GM23338 (cell line): ENCODE measurements at places on chromosomes 16 and 17. TPM values are rescaled to one million over a fixed set of nuclear protein-coding genes. Genes with fewer than 3 reads are reported as not detected.

KRTAP4-1 gene
- total RNA-seq, result not detected in 2 replicates

- peak overlapping the region; percentile 94 for H3K27ac ChIP-seq
- peak; percentile 97 for DNase-seq
- H3K4me1 ChIP-seq, result peaks cover 53% of the 10 kb centered on the region
- H3K27me3 ChIP-seq, result peaks cover 14% of the 10 kb centered on the region; the same call in 1 of the 2 replicates
- no peaks in the 10 kb centered on the region; the same call in 1 of the 2 replicates for H3K36me3 ChIP-seq
Measured at GRCh38 chr17:57874434-57875289, 24.8 kb upstream of the MRPS23 start.

DNA sequence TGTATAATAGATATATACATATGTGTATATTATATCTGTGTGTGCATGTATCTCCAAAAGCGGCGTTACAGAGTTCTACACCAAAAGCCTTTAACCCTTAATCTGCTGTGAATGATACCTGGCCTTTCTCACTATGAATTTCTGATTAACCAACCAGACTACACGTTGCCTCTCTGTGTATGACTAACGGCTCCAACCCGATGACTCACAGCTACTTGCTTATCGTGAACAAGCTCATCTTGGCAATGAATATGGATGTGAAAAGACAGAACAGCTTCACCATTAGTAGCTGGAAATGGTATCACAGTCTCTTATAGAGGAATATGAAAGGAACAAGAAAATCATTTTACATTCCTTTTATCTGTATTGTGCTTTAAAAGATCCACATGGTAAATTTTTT lies 23.8 kb upstream of the ARHGAP44 start:
- no peaks in the 10 kb centered on the region for H3K27me3 ChIP-seq
- DNase-seq, result no peak
- no peaks in the 10 kb centered on the region for H3K4me1 ChIP-seq
- no peak overlapping the region for H3K27ac ChIP-seq
- H3K4me3 ChIP-seq, result no peak overlapping the region
- no peaks in the 10 kb centered on the region for H3K36me3 ChIP-seq

- H3K4me1 ChIP-seq, result peaks cover 13% of the 10 kb centered on the region; the same call in 1 of the 2 replicates
- H3K36me3 ChIP-seq, result no peaks in the 10 kb centered on the region
- H3K27ac ChIP-seq, result no peak overlapping the region
- no peaks in the 10 kb centered on the region for H3K27me3 ChIP-seq
- DNase-seq, result no peak
Measured at GRCh38 chr17:50100480-50100883, 5.3 kb downstream of the PDK2 start.

- H3K4me3 ChIP-seq, result 0 out of 2 replicates have a peak overlapping the region, but pooled peaks have one; percentile 22
- H3K27me3 ChIP-seq, result no peaks in the 10 kb centered on the region
- H3K36me3 ChIP-seq, result no peaks in the 10 kb centered on the region
- no peaks in the 10 kb centered on the region for H3K4me1 ChIP-seq
Measured at GRCh38 chr17:49694847-49695697, 12.7 kb downstream of the SLC35B1 start.
